T-helper 2 cell treated with Interferon-gamma antibody and Interleukin-4, amounts not matched to agents 100 ng/mL and 5 ng/mL, for 36 hours (primary cell): ENCODE measurements at places on chromosomes 12 and 14. TPM values are rescaled to one million over a fixed set of nuclear protein-coding genes. Genes with fewer than 3 reads are reported as not detected.

The L2HGDH gene
- 11.8 and 13.5 TPM in 2 replicates for total RNA-seq

The TMEM30B gene
- total RNA-seq, result 0.16 and 0.25 TPM in 2 replicates

The GRIP1 gene
- total RNA-seq, result not detected in 2 replicates

The HPD gene
- total RNA-seq, result not detected in 2 replicates

The ACRBP gene
- 1.5 and 1.7 TPM in 2 replicates for total RNA-seq

The PRDM4 gene
- 23.3 and 29.2 TPM in 2 replicates for total RNA-seq

The IGF1 gene
- 0.41 and 0.75 TPM in 2 replicates for total RNA-seq

The NGB gene
- not detected in 2 replicates for total RNA-seq

The PTGER2 gene
- 123 and 128 TPM in 2 replicates for total RNA-seq

The SLCO1B1 gene
- not detected in 2 replicates for total RNA-seq

The DNAJC22 gene
- total RNA-seq, result 0.11 TPM in 1 of 2 replicates, not detected in the other

The CIT gene
- 85.6 and 86.3 TPM in 2 replicates for total RNA-seq

The GNB3 gene
- 0.39 and 0.43 TPM in 2 replicates for total RNA-seq

The RASSF9 gene
- not detected in 2 replicates for total RNA-seq

The KRT80 gene
- total RNA-seq, result not detected in 2 replicates

The LRRC43 gene
- not detected in 2 replicates for total RNA-seq

The C12orf50 gene
- 0.09 TPM in 2 replicates for total RNA-seq

The CCDC38 gene
- total RNA-seq, result 0.09 and 0.14 TPM in 2 replicates

The INSM2 gene
- total RNA-seq, result not detected in 2 replicates

The PROX2 gene
- total RNA-seq, result not detected in 2 replicates
